ENCODE measurements at places on chromosomes 13 and 19.

GRCh38 chr13:62643799-62644524 is 1228.3 kb upstream of the PCDH20 start:
- no peak for DNase-seq

GRCh38 chr19:36141039-36141927 is 1.4 kb downstream of the CAPNS1 start:
- peak; percentile 70 for DNase-seq

DNA sequence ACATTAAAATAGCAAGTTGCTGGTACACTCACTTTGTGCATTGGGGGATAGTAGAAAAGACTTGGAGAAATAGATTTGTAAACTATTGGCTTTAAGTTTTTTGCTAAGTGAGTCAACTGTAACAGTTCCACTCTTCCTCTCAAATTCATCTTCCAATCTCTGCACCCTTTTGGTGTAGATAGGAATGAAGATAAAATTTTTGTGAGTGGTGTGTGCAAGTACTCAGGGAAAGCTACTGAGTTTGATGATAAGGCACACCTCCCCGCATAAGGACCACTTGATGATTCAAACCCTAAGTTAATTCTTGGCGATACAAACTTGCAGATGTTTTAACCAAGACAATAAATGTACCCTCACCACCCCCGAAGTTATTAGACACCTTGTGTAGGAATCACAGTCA is 168.3 kb upstream of the SLITRK1 start:
- DNase-seq, result no peak

GRCh38 chr13:26522571-26522970 is 34.9 kb upstream of the WASF3 start:
- no peak for DNase-seq

DNA sequence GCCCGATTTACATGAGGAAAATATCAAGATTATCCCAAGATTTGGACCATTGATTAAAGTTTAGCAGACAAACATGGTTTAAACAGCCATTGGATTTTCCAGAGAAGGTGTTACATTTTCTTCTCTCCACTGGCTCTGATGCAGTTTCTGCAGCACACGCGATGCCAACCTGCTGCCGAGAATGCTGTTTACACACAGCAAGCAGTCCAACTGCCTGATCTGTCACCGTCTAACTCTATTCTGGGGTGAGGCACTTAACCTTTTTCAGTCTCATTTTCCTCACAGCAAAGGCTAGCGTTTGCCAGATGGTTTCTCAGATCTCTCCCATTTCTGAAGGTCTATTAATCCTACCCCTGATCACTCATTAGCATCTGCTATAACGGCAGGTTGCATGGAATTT is 763.5 kb upstream of the GPC6 start:
- no peak for DNase-seq

GRCh38 chr13:34886987-34887386 is 55.1 kb upstream of the NBEA start:
- no peak for DNase-seq

DNA sequence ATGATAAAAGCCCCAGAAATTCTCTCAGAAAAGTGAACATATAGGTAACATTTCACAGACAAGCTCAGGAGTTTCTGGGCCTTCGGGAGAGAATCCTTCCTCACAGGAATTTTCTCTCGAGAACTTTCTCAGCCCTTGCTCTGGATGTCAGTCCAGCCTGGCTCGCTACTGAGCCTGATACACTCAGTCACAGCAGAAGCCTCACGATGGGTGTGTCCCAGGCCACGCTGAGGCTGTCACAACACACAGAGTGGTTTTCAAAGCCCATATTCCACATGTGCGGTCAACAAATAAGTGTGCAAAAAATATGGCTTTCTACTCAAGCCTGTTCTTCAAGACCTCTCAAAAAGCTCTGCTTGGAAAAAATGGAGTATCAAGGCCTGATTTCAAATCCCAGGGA is 31.5 kb upstream of the MEDAG start:
- DNase-seq, result no peak

DNA sequence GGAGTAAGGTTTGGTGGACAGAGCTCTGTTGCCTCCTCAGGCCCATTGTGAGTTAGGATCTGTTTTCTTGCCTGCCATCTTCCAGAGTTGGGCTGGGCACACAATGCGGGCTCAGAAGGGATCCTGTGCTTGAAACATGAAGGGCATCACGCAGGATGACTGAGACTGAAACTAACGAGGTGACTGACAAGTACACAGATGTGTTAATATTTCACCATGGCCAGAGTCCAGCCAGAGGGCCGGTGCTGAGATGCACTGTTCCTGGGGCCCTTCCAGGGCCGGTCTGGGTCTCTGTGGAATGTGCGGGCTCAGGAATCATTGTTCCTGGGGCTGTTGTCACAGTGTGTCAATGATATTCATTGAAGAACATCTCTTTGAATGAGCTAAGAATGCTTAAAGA is 163.7 kb downstream of the URI1 start:
- no peak for DNase-seq

DNA sequence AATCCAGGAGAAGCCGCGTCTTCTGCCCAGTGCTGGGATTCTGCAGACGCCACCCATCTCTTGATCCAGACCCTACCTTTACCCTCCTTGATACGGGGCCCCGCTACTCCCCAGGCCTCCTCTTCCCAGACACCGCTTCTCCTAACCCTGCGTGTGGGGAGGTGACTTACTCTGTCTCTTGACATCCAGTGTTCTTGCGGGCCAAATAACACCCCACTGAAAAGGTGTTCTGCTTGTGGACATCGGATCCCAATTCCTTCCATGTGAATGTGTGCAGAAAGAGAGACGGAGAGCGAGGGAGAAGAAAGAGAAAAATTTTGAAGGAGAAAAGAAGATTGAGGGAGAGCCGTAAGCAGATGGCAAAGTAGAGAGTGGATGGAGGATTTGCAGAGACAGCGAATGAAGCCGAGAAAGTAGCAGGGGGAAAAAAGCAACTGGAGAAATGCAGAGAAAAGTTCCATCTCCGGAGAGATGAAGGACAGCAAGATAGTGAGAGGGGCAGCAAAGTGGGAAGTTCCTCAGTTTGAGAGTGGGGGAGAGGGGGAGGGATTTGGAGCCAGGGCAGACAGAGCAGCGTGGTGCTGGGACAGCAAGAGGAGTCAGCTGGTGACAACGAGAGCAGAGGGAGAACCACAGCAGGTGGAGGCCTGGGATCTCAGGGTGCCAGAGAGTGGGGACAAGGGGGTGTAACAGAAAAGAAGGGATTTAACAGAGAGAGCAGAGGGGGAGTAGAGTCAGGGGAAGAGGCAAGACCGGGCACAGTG is 814 bp downstream of the ZNF480 start:
- no peak for DNase-seq

DNA sequence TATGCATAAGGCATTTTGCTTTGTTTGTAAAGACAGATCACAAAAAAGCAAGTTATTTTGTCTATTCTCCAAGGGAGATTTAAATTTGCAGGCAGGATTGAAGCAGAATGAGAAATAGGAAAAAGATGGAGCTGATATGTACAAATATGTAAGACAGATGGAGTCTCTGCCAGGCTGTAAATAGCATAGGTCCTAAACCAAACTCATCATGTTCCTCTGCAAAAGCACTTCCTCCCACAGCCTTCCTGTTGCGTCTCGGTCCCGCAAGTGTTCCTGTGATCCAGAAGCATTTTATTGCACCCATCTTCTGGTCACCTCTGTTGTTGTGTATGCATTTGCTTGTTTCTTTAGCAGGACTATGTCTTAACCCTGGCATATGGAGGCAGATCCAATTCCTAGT is 95.7 kb upstream of the CLDN10 start:
- DNase-seq, result no peak

DNA sequence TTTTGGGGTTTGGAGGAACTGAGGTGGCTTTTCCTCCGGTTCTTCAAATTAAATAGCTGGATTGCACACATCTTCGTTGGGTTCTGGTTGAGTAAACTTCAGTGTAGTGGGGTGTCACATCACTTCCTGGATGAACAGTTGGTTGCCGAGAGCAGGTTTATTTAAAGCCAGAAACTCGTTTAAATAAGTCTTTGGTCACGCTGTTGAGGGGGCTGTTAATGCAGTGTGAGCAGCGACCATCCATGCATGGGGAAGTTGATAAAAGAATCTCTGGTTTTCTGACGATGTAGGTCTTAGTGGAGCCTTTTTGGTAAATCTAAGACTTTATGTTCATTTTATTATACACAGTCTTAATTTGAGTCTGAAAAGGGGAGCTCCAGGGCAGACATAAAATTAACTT is 351.2 kb upstream of the ARGLU1 start:
- DNase-seq, result no peak

DNA sequence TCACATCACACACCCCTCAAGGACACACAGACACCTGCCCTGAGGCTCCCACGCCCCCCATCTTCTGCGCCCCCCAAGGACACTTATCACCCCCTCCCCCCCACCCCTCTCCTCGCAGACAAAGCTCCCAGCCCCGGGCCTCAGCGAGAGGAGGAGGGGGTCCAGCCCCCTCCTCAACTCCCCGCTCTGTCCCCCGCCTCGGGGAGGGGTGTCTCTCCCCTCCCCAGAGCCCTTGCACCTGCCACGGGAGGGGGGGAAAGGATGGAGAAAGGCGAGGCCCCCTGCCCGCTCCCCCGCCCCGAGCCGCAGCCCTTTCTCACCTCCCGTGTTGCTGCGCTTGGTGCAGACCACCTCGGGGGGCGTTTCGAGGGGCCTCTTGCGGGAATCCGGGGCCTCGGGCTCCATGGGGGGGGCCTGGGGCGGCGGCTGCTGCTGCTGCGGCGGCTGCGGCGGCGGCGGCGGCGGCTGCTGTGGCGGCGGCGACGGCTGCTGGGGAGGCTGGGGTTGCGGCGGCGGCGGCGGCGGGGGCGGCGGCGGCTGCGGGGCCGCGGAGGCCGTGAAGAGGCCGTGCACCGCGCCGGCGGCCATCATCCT is 621 bp downstream of the NOVA2 start:
- DNase-seq, result no peak

DNA sequence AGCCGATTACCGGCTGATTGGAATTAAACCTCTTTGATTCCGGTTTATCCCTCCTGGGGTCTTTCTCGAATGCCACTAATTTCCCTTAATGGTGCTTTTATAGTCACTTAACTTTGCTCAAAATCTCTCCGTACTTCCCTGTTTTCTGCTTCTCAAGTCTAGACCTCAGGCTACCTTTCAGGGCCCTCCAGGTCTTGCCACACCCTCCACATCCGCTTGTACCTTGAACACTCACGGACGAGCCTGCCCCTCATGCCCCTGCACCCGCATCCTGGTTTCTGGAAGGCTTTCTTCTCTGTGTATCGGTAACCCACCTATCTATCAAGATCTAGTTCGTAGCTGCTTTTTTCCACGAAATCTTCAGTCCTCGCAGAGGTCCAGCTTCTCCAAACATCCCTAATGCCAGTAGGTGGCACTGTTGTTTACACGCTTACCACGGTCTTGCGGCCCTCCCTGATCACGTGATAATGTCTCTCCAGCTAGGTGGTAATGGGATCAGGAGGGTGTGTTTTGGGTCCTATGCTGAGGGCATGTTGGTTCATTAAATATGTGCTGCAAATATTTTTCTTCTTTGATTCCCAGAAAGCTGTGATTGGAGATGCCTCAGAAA is 13.8 kb downstream of the ATP12A start:
- peak; percentile 17 for DNase-seq

GRCh38 chr13:29196409-29197074 is 376.4 kb downstream of the MTUS2 start:
- no peak for DNase-seq

- DNase-seq, result no peak
These were observed 509.0 kb downstream of the GPC5 start for GRCh38 chr13:91907398-91907797.

- DNase-seq, result no peak
These were observed 486 bp downstream of the ZNF529 start for GRCh38 chr19:36572593-36573019.

GRCh38 chr13:59394496-59394895 is 769.2 kb downstream of the DIAPH3 start:
- DNase-seq, result no peak

- no peak for DNase-seq
These were observed 18.6 kb upstream of the RASA3 start for GRCh38 chr13:114151031-114151430.

GRCh38 chr13:44786756-44787155 is 202.5 kb downstream of the NUFIP1 start:
- no peak for DNase-seq

GRCh38 chr13:41548910-41549309 is 91.6 kb downstream of the RGCC start:
- no peak for DNase-seq

- no peak for DNase-seq
These were observed 1308.0 kb upstream of the MIR17HG start for GRCh38 chr13:90039516-90039915.

DNA sequence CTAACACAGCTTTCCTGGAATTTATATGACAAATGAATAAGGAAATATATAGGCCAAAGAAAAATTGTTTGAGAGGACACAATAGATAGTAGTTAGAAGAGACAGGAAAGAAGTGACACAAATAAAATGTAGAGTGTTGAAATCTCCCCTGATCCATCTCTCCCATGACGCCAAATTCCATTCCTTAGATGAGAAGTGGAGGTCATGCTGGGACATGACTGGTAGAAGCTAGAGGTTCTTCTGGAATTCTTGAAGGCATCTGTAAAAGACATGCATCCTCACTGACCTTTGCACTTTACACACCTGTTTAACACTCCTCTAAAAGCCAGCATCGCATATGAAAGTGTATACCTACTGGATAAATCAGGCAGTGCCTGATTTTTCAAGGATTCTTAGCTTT is 67.8 kb downstream of the DGKH start:
- DNase-seq, result no peak

DNA sequence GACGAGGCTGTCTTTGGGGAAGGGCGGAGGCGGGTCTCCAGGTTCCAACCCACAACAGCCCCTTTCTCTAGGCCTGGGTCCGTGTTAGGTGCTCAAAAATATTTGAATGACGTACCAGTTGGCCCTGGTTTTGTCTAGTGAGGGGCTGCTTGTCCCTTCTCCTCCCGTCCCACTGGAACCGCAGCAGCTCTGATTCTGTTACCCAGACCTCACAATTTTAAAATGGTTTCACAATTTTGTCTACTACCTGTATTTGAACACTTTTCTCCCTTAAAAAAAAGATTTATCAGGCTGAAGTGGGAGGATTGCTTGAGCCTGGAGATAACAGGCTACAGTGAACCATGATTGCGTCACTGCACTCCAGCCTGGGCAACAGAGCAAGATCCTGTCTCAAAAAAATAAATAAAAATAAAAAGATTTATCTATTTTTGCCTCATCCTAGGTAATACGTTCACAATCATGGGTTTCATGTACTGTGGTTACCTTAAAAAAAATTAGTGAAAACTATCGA is 1.3 kb upstream of the IRF2BP1 start:
- no peak for DNase-seq

DNA sequence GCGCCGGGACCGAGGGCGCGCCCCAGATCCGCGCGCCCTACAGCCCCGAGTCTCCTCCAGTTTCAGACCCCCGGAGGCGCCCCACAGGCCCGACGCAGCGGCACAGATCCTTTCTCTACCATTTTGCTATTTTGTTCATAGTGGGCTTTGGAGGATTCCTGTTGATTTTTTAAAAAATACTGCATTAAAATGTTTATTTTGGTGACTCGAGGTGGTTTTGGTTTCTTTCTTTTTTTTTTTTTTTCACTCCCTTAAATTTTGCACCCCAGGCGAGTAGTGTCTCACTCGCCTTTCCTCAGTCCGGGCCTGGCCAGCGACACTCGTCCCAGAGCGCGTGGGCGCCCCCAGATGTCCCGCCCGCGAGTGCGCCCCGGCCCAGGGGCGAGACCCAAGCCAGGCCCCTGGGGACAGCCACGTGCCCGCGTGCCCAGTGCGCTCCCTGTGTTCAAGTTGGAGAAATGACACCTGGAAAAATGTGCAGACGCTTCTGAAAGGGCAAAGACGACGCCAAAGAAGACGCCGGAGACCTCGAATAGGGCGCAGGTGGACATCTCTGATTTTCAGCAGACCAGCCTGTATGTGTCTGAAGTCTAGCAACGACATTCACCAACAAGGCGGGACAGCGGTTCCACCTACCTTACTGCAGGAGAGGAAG is 471 bp upstream of the INSR start:
- DNase-seq, result no peak
